Activated CD8-positive, alpha-beta memory T cell treated with anti-CD3 and anti-CD28 coated beads, Interleukin-2, amount 10 ng/mL, durations not matched to agents 7 days and 5 days (primary cell): ENCODE measurements at places on chromosomes 12 and 14. TPM values are rescaled to one million over a fixed set of nuclear protein-coding genes. Genes with fewer than 3 reads are reported as not detected.

Gene TPH2
- total RNA-seq = not detected

DNA sequence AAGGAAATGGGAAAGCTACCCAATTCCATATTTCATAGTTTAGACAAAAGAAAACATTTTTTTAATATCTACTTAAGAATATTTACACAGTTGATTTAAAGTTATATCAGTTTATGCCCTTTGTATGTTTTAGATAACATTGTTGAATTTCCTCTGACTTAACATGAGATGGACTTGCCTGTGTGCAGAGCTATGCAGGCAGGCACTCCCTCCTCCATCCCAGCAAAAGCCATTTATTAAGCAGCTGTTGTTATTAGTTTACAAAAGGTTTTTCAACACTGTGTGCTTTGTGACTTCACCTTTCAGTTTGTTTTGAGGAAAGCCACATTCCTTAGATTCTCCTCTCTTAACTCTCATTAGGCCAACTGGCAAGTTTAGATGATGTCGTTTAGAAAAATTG lies 337.5 kb upstream of the PDE3A start:
- no peak for DNase-seq

Gene FLVCR2
- total RNA-seq = 5.8 TPM

GRCh38 chr12:15754233-15754632 lies 35.0 kb downstream of the EPS8 start:
- no peak for DNase-seq

DNA sequence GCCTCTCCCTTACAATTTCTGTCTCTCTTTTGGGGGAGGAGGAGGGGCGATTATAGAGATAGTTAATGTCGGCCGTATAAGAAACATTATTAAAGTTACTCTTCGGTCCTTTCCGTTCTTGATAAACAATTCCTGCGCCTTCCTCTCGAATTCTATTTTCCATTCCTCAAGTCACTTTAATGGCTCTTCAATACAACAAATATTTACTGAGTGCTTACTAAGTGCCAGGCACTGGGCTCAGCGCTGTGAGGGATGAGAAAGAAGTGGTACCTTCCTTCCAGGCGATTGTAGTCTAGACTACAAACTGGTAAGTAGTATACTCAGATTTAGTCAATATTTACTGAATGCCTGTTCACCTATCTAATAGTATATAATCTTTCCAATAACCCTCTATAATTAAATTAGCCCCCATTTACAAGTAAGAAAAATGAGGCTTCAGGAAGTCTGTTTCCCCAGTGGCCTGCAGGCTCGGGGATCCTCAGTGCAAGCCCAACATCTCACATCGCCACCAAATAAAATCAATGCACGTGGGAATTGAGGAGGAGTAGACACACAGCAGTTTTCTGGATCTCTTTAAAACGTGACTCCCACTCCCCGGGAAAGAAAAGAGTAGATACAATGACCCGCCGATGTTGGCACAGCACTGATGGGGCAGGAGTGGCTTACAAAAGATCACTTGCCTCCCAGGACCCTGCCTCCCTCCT lies 589 bp upstream of the ZNF219 start:
- no peak for DNase-seq
